NCI-H187 (cell line): ENCODE measurements at places on chromosomes 2 and 18.

- no peak for DNase-seq
Measured at GRCh38 chr2:151849413-151850010, 21.3 kb upstream of the ARL5A start.

GRCh38 chr2:217804338-217804737 is 198.5 kb downstream of the TNS1 start:
- no peak for DNase-seq

DNA sequence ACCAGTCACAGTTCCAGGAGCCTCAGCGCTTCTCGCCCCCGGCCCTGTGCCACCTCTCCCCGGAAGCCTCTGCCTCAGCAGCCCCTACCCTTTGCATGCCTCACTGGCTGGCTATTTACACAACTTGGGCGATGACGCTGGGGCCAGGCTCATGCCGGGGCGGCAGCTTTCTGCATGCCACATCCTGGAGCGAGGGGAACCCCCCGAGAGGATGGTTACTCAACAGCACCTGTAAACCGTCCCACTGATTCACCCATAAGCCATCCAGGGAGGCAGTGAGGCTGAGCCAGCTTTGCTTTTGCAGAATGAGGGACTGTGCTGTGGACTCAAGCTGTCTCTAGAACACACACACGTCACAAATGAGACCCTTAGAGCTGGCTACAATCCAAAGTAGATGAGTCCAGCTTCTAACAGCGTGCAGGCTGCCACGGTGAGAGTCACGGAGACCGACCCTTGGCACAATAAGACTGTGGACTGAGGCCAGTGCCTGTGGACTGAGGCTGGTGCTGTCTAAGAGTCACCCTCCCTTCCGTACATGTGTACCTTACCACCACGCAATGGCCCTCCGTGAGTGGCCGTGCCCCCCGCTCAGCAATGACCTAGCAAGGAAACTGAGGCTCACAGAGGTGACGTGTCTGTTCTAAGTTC is 45.6 kb upstream of the ODC1 start:
- DNase-seq = no peak

DNA sequence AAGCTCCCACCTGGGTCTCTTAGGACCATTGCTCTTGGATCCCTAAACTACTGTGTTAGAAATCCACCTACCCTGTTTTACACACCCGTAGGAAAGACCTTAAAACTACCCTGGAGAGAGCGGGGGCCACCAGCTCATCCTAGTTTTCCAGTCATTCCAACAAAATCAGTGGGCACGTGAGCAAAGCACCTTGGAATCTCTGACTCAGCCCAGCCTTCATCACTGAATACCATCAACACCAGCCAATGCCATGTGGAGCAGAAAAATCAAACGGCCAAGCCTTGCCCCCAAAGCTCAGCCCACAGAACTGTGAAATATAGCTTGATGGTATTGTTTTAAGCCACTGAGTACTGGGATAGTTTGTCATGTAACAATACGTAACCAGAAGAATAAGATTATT is 449.7 kb upstream of the CHAC2 start:
- DNase-seq = no peak

GRCh38 chr2:177334940-177335543 is 57.5 kb upstream of the AGPS start:
- no peak for DNase-seq
